Neural crest cell (in vitro differentiated cells): ENCODE measurements at places on chromosomes 7 and 10. TPM values are rescaled to one million over a fixed set of nuclear protein-coding genes. Genes with fewer than 3 reads are reported as not detected.

Gene OR2A1
- total RNA-seq, result 0.19 TPM in 1 of 2 replicates, not detected in the other

DNA sequence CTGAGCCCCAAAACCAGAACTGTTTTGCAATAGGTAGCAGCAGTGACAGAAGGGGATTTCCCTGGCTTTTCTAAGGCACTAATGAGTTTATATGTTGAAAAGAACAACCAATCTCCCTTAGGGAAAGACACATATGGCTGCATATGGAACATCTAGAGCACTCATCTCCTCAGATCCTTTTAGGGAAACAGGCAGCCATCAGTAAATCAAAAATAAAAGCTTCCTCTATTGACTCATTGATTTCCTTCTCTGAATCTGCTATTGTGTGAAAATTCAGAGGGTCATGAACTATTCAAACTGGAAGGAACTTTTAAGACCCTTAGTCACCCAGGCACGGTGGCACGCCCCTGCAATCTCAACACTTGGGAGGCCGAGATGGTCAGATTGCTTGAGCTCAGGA is 110.9 kb upstream of the NANOS1 start:
- DNase-seq, result no peak

GRCh38 chr10:71431239-71432100 is 34.8 kb downstream of the CDH23 start:
- no peak for DNase-seq

DNA sequence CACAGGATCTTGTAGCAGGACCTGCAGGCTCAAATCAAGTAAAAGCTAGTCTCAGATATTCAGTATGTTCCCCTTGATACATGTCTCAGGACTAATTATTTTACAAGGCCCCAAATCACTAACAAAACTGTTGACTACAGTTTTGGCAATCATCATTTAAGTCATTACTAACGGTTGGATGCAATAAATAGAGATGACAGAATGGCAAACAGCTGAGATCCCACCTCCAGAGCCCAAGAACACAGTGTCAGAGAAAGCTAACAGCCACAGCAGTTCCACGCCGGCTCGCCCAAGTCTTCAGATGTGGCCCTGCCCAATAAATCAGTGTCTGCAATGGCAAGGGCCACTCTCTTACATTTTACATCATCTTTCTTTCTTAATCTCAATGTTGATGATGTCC is 87.6 kb downstream of the CTBP2 start:
- no peak for DNase-seq

DNA sequence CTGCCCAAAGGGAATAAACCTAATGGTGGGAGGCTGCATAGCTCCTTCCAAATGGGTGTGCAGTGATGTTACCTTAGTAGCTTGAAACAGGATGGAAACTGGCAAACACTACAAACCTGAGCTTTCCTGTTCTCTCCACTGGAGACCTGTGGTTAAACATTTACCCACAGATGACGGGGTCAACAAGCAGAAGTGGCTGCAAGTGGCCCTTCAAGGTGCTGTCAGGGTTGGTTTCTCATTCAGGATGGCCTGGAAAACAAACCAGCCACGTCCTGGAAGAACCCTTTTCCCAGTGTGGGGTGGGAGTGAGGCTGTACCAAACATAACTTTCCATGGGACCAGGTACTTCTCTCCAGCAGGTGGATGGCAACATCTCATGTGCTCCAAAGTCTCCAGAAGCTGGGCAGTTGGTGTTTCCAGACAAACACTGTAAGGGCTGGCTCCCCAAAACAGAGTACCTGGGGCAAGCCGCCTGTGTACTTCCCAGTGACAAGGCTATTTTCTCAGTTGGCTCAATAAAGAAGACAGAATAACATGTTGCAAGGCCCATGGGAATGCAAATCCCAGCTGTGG is 67.5 kb downstream of the DNAJB9 start:
- DNase-seq, result no peak
